B cell (primary cell): ENCODE measurements at places on chromosomes 1 and 21.

DNA sequence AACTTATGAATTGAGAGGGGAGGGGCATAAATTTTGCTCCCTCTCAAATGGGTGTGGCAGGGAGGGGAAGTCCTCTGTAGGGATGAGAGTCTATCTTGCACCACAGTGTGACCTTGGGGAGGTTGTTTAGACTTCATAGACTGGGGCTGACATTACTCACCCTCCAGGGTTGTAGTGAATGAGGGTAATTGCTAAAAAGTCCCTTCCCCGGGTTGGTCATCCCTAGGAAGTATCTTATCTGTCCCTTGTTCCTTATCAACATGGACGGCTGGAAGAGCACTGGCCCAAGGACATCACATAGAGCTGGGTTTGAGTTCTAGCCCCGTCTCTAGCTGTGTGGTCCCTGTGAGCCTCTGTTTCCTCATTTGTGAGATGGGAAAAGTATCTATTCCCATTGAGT lies 52.4 kb upstream of the SLC2A1 start:
- DNase-seq, result no peak

GRCh38 chr1:168088511-168089325 lies 48.0 kb downstream of the GPR161 start:
- no peak for DNase-seq

DNA sequence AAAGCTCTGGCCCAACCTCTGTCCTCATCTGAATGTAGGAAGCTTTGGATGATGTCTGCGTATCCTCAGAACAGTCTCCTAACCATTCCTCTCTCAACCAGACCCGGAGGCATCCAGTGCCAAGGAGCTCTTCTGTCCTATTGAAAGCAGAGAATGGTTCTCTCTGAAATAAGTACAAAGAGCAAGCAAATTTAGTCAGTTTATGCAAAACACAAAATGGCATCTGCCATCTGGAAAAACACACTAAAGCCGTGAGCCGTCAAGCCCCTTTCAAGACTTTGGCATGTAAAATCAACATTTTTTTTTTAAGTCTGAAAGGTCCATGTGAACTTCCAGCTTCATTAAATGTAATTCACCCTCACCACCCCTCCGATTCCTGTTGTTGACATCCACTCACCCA lies 21.7 kb upstream of the PROX1 start:
- DNase-seq, result no peak

GRCh38 chr1:80444171-80444570 lies 1356.6 kb upstream of the ADGRL2 start:
- DNase-seq, result no peak

DNA sequence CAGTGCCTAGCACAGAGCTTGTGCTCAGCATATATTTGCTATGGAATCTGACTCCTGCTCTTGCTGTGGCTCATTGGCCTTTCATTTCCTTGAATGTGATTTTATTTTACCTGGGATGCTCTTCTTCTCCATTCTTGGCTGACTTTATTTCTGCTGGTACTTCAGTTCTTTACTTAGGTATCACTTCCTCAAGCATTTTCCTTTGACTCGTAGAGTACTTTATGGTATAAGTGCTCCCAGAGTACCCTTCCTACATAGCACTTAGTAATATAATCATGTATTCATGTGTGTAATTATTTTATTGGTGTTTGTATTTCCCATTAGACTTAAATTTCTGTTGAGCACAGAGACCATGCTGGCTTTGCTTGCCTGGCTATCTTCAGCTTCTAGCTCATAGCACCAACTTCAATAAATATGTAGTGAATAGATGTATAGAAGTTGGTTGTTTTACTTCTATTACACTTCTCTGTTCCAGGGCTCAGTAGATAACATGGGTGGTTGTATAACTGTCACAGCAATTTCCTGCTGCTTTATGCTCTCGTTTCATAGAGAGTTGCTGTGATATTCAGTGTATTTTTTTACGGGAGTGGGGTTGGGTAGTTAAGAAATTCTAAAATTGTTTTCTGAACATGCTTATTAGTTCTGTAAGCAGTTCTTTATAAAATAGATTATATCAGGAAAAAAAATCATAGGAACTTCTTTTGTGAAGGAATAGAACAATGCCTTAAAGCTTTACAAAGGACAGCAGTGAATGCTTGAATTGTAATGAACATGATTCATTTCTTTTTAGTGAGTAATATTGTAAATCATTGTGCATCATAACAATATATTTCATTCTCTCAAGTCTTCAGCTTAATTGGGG lies 112.2 kb downstream of the NEK7 start:
- DNase-seq, result no peak

GRCh38 chr1:234553240-234554188 lies 56.5 kb downstream of the IRF2BP2 start:
- DNase-seq, result no peak

DNA sequence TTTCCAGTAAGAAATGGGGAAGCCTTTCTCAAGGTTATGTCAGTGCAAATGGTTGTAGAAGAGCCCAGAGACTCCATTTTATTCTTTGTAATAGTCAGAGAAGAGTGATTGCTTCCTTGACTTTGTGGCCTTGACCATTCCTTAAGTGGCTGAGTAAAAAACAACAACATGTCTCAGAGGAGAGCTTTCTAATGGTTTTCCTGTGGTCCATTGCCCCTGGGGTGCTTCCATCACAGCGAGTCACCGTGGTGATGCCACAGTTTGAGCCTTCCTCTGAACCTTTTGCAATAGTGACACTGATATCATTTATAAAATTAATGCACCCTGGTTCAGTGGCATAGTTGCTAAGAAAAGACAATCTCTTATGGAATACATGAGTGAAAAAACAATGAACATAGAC lies 38.6 kb downstream of the PAPPA2 start:
- no peak for DNase-seq

- no peak for DNase-seq
Measured at GRCh38 chr1:201074018-201074417, 38.2 kb downstream of the CACNA1S start.

GRCh38 chr21:34091607-34092006 lies 18.2 kb downstream of the MRPS6 start:
- DNase-seq, result no peak

GRCh38 chr1:171969226-171969625 lies 127.9 kb downstream of the DNM3 start:
- DNase-seq, result no peak

DNA sequence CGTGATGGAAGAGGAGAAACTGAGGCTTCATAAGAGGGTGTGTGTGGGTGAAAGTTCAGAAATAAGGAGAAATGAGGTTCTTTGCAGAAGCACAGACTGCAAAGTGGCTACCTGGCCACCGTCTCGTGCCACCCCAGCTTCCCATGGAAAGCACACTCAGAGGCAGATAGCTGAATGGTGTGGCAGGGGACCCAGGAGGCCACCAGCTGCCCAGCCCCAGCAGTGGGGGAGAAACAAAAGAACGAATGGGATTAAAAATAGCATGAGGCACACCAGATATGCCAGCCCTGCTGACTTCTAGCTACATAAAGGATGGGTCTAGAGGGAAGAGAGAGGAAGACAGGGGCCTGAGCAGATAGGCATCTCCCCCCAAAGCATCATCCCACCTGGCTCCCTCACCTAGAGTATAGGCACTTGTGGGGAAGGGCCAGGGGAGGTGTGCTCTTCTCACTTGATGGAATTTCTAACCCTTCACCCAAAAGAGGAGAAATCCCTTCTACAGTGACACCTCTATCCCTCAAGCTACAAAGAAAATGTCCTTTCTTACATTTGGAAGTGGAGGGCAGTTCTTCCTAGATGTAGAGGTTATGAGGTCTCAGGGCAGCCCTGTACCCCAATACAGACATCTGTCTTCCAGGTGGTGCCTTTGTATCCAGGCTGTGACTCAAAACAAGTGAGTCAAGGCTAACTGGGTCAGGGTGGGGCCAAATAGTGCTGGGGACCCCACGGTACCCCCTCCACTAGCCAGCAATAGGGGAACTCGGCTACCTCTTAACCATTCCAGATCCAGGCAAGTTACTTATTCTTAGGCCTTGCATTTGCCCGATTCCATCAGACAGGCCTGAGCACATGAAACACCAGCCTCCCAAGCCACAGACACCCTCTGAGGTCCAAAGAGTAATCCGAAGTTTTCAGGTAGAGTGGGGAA lies 3.5 kb downstream of the HDGF start:
- DNase-seq, result no peak

DNA sequence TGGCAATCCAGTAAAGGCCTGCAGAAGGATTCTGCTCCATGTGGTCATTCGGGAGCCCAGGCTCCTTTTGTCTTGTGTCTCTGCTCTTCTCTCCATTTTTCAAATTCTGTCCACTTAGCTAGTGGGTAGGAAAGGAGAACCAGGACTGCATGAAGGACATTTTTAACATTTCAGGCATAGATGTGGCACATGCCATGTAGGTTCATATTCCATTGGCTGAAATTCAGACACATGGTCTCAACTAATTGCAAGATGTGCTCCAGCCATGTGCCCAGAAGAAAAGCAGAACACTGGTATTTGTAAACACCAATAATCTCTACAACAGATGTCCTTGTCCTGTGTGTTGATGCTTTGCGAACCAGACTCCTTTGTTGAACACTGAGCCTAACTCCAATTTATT lies 85.2 kb upstream of the WLS start:
- DNase-seq, result no peak

DNA sequence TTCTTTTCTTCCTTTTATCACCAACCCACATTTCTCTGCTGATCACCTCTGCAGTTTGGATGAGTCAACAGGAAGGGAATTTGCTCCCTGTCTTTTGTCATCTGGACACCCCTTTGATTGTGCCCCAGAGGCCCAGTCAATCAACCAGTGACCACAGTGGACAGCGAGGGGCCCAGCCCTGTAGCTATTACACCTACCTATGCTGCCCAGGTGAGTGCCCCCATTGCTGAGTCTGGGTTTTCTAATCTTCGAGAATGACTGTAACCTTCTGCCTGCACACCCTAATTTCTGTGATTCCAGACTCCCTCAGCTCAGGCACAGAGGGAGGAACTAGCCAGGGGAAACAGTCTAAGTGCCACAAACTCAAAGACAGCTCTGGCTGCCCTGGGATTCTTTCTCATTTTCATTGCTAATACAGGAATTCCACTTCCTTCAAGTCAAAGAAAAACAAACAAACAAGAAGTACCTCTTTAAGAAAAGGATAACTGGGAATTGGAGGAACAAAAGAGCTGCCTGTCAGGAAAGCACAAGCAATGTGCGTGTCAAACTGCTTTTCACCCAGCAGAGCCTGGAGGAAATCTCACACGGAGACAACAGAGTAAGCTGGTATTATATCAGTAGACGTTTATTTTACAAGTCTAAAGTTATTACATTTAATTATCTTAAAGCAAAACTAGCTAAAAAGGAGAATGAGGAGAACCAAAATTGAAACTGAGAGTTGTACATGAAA lies 311.1 kb downstream of the AJAP1 start:
- DNase-seq, result no peak

- DNase-seq, result no peak
Measured at GRCh38 chr1:43134068-43134467, 38.0 kb downstream of the EBNA1BP2 start.

- DNase-seq, result peak; percentile 85
Measured at GRCh38 chr1:154760469-154760933, 109.6 kb downstream of the KCNN3 start.

GRCh38 chr1:87449348-87449963 lies 120.8 kb downstream of the LMO4 start:
- DNase-seq, result peak; percentile 69

DNA sequence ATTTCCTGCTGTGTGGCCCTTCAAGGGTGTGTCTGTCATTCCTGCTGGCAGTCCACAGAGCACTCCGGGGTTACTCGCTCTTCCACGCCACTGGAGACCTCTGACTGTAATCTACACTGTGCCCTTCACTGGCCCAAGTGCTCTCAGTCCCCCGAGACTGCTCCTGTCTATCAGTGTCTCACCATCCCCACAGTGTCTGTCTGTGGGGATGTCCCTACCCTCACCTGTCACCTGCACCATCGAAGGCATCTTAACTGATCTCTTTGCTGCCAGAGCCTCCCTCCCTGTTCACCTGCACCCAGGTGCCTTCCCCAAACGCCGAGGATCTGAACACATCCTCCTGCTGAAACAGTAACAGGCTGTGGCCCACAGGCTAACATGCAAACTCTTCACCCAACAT lies 136.7 kb downstream of the MATN1 start:
- DNase-seq, result no peak

DNA sequence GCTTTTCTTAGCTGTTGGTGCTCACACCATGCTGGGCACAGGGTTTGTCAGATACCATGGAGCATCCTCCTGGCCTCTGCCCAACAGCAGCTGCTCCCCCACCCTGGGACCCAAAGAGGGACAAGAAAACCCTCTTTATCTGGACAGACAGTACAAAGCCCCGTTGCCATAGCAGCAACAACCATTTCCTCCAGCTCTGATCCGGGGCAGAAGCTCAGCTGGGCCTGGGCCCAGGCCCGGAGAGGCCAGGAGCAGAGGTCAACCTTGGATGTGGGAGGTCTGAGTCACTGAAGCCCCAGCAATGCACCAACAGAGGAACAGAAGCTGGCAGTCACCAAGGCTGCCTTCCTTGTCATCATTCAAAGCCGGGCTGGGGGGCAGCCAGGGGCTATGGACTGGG lies 228.4 kb upstream of the POU3F1 start:
- no peak for DNase-seq

GRCh38 chr1:3366126-3367051 lies 88.1 kb upstream of the ARHGEF16 start:
- no peak for DNase-seq

DNA sequence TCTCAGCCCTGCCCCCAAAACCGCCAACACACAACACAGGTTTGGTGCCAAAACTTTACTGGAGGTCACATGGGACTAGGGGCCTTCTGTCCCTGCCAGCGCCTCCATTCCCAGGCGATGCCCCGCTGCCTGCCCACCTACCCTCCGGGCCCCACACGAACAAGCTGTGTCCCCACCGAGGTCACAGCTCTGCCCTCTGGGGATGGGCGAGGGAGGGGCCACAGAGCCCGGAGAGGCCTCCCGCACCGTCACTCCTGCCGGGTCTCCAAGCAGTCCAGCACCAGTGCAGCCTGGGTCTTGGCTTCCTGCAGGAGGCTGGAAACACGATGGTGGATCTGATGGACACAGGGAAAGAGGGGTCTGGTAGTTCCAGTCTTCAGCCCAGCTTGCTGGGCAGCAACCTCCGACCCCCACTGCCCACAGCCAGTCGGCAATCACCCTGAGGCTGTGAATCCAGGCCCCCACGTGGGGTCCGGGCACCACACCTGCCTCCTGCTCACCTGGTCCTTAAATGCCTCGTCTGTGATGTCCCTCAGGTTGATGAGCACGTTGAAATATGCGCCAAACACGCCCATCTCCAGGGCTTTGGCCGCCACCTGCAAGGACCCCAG lies 18.5 kb downstream of the FTCD start:
- no peak for DNase-seq

DNA sequence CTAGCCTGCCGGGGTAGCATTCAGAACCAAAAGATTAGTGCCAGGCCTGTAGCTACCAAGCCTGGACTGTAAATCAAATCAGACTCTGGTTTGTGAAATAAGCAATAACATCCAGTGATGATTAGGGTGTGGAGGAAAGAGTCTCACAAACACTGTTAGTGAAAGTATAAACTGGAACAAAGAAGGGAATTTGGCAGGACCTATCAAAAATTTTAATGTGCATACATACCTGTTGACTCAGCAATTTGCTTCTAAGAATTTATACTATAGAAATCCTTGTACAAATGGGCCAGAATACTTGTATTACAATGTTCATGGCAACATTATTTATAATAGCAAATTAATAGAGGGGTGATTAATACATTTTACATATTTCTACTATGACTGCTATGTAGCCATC lies 109.8 kb upstream of the WARS2 start:
- DNase-seq, result no peak

- no peak for DNase-seq
Measured at GRCh38 chr1:11566042-11566850, 87.3 kb downstream of the DISP3 start.

- DNase-seq, result peak; percentile 12
Measured at GRCh38 chr1:24905355-24905978, 24.6 kb downstream of the RUNX3 start.
